ENCODE measurements at places on chromosomes 1 and 21.

DNA sequence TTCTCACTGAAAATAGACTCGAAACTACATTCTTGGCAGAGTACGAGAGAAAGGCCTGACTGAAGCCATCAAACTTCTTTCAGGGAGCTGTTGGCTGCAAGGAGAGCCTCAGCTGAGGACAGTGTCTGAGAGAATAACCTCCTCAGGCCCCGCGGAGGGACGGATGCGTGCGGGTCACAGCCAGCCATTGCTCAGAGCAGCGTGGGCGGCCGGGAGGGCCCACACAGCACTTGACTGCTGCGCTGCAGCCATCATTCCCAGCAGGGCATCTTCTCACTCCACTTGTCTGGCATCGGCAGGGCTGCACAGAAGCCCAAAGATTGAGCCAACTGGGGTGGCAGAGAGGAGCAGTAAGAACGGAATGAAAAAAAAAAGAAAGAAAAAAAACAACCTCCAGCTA is 113.5 kb downstream of the XCL2 start:
- DNase-seq: no peak

DNA sequence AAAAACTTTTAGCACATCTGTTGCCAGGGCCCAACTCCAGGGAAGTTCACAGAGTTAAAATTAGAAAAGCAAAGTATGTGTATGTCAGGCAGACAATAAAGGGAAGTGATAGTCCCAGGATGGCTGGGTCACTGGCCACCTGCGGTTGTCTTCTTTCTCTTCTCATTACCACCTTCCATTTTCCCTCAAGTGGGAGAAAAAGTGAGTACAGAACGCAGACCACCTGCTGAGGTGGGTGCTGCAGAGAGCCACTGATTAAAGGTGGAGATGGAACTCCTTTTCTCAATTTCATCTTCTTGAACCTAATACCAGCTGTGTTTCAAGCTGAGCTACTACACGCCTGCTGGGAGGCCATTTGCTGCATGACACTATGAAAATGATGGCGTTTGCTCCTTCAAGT is 88.8 kb upstream of the PDE4B start:
- no peak for DNase-seq

DNA sequence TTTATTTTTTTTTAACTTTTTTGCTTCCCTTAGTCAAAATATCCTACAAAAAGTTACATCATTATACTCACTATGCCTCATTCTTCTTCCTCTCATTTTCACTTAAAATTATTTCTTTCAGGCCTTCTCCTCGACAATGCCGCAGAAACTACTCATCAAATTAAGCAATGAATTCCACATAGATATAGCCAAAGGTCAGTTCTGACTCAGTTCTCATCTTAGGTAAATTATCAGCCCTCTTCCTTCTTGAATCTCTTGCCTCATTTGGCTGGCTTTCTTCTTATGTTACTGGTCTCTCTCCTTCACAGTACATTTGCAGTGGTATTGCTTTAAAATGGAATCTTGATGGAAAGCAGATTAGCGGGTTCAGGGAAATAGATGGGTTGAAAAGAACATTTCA is 260.7 kb upstream of the BRINP3 start:
- no peak for DNase-seq

DNA sequence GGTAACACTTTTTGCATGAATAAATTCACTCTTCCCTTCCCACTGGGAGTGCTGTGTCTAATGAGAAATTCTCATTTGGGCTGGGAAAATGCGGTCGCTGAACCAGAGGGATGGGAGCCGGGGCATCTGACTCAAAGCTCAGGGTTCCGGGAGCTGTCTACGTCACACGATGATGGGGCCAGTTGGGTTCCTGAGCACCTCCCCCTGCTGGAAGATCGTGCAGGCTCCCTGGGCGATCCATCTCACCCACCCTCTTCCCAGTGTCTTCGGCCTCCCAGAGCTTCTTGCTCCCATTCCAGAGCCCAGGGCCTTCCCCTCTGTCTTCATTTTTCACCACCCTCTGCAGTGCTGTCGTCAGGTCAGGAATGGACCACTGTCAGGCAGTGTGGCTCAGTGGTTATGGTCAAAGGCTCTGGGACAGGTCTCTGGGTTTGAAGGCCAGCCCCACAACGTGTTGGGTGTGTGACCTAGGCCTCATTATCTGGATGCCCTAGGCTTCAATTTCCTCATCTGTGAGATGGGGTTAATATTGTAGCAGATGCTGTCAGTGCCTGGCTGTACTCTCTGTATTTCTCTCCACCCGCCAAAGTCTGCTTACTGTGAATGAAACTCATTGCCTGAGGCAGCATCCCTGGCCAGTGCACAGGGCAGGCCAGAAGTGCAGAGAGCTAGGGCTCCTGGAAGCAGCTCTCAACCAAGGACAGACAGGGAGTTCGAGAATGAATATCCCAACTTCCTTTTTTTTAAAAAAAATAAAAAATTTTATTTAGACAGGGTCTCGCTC is 31.8 kb downstream of the IGSF21 start:
- DNase-seq: no peak

DNA sequence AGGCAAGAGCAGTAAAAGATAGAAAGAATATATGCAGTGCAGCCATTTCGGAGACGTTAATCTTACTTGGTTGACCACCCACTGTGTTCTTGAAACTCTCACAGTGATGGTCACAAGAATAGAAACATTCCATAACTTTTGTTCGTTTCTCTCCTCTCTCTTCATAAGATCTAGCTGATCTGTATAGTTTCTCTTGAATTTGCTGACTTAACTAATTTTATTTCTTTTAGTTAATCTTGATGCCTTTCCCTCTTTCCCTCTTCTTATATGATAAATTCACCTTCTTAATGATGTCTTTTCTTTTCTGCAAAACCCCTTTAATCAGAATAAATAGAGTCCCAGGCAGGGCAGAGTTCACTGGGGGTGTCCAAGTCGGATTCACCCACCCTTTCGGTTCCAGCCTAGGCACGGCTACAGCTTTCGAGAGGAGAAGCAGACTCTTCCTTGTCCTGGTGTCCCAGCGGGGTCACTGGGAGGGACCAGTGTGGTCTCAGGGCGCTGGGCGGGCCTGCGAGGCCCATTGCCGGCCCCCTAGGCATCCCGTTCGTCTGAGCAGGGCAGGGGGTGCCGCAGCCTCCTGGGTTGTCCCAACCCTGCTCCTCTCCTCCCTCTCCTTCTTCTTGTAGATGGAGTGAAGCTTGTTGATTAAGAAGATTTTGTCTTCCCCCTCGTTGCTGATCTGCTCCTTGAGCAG is 39.8 kb downstream of the ZNF691 start:
- no peak for DNase-seq

GRCh38 chr1:70483342-70483741 is 72.3 kb downstream of the CTH start:
- no peak for DNase-seq

DNA sequence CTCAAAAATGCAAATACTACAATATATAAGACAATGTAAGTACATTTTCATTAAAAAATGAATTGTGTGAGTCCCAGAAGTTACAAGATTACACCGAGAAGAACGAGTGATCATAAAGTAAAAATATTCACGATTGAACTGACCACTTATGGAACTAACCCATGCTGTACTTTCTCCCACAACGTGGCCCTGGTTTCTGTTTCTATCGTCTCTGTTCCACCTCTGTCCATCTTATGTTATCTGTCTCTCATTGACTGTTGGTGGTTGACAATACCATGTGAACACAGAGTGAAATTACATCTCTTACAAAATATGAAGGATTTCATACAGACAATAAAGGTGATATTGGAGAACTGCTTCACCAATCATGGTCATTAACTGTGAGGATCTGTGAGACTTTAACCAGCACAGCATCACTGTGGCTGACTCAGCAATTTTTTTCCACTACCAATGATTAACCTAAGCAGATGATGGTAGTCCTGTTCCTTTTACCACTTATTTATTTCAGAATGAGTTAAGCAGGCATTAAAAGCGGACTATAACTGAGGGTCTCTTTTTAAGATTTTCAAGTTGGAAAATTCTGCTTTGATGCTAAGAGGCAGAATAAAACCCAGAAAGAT is 165.1 kb downstream of the TGFB2 start:
- DNase-seq: no peak

- peak; percentile 41 for DNase-seq
Measured at GRCh38 chr1:226425431-226426031, 17.6 kb upstream of the PARP1 start.

DNA sequence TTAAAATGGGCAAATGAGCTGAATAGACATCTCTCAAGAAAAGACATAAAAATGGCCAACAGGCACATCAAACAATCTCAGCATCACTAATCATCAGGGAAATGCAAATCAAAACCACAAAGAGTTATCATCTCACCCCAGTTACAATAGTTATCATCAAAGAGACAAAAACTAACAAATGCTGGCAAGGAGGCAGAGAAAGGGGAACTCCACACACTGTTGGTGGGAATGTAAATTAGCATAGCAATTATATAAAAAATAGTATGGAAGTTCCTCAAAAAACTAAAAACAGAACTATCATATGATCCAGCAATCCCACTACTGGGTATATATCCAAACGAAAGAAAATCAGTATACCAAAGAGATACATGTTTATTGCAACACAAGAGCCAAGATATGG is 68.7 kb downstream of the DENND1B start:
- DNase-seq: no peak

- no peak for DNase-seq
Measured at GRCh38 chr1:39450956-39451606, 40.4 kb upstream of the BMP8A start.
